Kidney (tissue), 22 donors: ENCODE measurements at places on chromosomes 7 and 10. TPM values are rescaled to one million over a fixed set of nuclear protein-coding genes. Genes with fewer than 3 reads are reported as not detected.

- DNase-seq = no peak
These were observed 223.0 kb downstream of the ELFN1 start for GRCh38 chr7:1893036-1893435.

- DNase-seq = peak; percentile 32
These were observed 9.5 kb upstream of the ASB4 start for GRCh38 chr7:95476072-95476847.

DNA sequence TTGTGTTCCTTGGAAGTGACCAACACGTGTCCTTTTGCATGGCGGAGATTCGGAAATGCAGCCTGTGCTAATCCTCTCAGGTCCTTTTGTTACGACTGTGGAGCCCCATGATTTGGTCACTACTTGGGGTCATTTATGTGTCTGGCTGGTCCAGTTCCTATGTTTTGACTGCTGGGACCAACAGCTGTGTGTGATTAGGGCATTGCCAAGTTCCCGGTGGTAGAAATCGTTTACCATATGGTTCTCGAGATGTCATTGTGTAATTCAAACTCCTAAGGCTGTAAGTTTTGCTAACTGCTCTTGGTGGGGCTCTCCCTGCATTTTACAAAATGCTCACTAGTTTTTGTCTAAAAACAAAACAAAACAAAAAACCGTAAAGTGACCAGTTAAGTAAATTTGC is 62.0 kb downstream of the CCNY start:
- DNase-seq = no peak

Gene PTCD1
- total RNA-seq = 5.4 TPM

Gene ARID5B
- 77.9 TPM for total RNA-seq

- no peak for DNase-seq
These were observed 79.4 kb downstream of the TMEM178B start for GRCh38 chr7:141153231-141153630.

GRCh38 chr7:11792166-11792565 is 39.8 kb downstream of the THSD7A start:
- DNase-seq = no peak

- no peak for DNase-seq
These were observed 113.5 kb downstream of the MBL2 start for GRCh38 chr10:52659085-52659484.

Gene ITGB8
- 213 TPM for total RNA-seq

GRCh38 chr10:31515819-31516402 is 196.9 kb downstream of the ZEB1 start:
- DNase-seq = no peak

GRCh38 chr7:74082770-74083116 is 861 bp upstream of the LIMK1 start:
- DNase-seq = no peak

DNA sequence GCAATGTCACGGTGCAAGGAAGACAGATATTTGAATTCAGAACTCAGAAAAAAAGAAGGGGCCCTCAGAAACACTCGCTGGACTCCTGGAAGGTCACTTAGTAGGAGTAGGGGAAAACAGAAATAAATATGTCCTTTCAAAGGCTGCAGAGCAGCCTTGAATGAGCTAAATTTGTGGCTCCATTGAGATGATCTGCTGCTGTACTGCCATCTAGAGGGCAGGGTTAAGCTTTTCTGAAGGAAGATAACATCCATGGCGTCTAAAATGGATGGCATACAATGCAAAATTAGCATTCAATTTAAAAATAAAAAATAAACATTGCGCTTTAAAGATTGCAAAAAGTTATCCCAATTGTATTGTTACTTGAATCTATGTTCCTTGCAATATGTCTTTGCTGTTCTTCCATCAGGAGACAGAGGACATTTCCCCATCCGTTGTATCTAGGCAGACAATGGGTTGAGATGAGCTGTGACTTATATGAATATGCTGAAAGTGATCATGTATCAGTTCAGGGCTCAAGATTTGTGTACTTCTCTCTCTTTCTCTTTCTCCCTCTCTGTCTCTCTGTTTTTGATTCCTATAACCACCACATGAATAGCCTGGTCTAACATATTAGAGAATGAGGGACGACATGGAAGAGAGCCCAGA is 642.2 kb downstream of the SH2D4B start:
- no peak for DNase-seq

DNA sequence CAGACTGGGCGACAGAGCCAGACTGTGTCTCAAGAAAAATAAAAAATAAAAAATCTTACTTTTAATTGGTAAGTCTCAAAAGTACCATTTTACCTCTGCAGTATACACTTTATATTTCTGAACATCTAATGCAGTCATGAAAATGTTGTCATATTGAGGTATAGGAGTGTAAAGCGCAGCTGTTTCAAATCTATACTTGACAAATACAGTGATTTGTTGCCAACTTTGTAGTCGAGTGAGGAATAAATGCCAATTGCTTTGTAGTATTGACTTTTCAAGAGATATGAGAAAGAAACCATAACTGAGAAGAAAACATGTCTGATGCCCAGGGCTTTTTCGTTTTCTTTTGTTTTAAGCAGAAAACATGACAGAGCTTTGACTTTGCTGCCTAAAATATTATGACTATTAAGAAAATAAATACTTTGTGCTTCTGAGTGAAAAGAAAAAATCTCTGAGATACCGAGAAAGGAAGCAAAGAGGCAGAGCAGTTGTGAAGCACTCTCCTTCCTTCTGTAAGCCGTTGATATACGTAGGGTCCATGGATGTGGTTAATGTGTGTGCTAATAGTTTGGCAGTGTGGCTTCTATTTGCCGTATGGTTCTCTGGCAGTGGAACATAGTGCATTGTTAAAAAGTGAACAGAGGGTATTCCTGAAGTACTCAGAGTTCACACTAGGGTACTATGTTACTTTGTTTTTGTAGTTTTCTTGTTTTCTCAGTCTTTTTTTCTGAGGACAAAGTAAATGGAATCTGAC is 38.2 kb downstream of the AVL9 start:
- no peak for DNase-seq

Gene UPK3BL2
- total RNA-seq = 21.6 TPM

- no peak for DNase-seq
These were observed 51.3 kb downstream of the MALSU1 start for GRCh38 chr7:23350466-23350865.

Gene C10orf90
- total RNA-seq = not detected

DNA sequence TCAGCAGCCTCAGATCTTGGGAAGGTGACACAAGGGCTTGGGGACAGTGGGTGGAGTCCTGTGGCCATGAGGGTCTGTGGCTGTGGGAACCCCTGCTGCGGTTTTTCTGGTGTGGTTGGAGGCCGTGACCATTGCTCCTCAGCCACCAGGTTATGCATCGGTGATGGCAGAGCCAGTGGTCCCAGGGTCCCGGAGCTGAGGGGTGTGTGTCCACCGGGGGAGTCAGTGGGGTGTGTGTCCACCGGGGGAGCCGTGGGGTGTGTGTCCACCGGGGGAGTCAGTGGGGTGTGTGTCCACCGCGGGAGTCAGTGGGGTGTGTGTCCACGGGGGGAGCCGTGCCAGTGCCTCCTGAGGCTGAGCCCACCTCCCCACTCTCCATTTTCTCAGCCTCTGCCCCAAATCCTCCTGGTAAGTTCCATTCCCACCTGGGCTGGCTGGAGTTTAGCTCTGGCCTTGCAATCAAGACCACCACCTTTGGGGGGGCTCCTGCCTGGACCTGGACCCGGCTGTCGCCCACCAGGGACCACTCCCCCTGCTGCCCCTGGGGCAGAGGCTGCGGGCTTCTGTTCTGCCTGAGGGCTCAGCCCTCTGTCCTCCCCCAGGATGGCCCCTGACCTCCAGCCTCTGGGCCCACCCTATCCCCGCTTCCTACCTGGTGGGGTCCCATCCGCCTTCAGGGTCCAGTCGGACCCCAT is 143.5 kb downstream of the ELFN1 start:
- no peak for DNase-seq

DNA sequence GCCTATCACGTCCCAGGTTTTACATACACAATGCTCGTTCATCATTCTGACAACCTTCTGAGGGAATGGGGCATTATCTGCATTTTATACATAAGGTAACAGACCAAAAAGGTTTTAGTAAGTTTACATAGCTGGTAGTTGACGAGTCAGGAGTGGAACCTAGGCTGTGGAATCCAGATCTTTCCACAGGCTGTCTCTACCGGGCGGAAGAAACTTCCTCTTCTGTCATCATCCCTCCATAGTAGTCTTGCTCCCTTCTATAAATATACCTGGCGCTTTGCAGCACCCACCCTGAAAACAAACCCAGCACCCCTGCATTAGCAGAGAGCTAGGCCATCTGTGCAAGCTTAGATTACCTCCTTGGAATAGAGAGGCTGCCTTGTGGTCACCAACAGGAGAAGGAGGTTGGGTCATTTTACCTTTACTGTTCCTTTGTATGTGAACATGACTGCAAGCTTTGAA is 1.3 kb downstream of the TSPAN13 start:
- DNase-seq = no peak

DNA sequence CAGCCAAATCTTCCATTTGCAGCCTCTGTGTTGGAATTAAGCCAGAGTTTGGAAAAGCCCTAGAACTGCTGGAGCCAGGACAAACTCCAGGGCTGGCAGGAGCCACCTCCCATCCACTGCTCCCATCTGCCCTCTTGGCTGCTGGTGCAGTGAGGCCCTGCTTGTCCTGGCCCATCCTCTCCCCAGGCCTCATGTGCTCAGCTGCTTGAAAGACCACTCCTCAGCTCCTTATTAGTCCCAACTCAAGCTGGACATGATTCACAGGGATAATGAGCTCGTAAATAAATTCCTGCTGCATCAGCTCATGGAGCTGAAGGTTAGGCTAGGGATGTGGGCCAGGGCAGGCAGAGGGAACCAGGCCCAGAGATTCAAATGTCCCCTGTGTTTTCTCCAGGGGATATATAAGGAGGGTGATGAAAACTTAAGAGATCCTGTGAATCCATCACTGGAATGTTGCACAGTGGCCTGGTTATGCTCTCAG is 282.8 kb downstream of the RPS24 start:
- no peak for DNase-seq

DNA sequence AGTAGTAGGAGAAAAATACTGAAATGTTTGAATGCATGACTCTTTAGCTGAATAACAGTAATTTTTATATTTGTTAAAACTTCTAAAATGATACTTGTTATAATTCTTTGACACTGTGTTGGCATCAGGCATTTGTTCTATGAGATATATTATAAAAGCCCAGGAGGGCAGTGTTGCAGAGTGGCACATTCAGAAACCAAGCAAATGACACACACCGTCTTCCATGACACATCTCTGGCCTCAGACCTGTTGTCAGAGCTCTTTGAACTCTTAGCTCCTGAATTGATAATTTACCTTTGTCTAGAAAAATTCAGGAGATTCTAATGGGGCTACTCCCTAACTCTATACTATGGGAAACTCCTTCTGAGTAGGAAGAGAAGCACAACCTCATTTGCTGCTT is 62.4 kb upstream of the MDFIC start:
- DNase-seq = no peak

- DNase-seq = no peak
These were observed 122.9 kb upstream of the LYZL2 start for GRCh38 chr10:30752481-30752881.

GRCh38 chr7:118753479-118753878 is 529.0 kb downstream of the ANKRD7 start:
- DNase-seq = no peak

- DNase-seq = peak; percentile 62
These were observed 2.9 kb downstream of the DEPP1 start for GRCh38 chr10:44975431-44976331.

GRCh38 chr10:11209830-11210181 is 192.1 kb downstream of the CELF2 start:
- DNase-seq = peak; percentile 42

DNA sequence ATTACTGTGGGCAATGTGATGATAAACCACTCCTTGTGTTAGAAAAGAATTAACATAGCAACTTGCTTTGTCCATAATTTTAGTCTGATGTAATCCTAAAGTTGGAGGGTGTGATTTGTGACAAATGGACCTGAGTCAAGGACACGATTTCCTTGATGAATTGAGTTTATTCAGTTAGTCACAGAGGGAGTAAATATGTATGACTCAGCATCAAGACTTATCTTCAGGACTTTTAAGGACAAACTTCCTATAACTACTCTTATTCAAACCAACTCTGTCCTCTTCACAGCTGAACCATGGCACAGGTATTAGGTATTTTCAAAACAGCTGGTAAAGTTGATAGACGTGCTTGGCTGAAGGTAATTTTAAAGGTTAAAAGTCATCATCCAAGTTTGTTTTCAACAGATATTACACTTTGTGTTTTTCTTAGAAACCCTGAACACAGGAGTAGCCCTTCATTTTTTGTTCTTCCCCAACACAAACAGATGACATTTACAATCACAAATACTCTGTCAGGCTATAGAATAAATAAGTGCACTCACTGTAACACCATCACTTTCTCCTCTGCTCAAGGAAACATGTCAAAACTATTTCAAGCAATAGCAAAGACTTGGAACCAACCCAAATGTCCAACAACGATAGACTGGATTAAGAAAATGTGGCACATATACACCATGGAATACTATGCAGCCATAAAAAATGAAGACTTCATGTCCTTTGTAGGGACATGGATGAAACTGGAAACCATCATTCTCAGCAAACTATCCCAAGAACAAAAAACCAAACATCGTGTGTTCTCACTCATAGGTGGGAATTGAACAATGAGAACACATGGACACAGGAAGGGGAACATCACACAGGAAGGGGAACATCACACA is 54.5 kb downstream of the COA1 start:
- DNase-seq = no peak

GRCh38 chr10:110414548-110415309 is 83.0 kb upstream of the DUSP5 start:
- DNase-seq = peak; percentile 88

Gene AEBP1
- total RNA-seq = 164 TPM

DNA sequence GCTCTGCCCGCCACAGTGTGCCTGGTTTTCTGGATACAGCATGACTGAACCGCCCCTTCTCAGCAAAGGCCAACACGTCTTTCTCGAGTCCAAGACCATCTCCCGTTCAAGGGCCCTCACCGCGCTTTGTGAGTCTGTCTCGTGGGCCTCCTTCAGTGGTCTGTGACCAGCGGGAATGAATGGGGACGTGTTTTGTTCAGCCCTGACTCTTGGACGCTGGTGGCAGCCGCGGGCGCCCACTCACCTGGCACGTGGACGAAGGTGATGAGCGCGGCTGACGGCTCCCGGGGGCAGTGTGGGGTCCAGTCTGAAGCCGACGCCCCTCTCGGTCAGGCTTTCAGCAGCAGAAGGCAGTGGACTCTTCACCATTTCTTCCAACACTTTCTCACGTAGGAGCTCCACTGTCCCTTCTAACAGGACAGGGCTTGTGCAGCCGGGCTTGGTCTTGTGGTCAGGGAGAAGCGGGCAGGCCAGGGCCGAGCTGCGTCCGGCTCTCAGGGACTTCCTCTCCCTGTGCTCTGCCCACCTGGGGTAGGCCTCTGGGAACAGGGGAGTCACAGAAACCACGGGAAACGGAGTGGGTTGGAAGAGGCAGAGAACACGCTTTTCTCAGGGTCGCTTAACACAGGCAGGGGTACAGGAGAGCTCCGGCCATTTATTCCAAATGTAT is 30.4 kb downstream of the AMZ1 start:
- no peak for DNase-seq

Gene TMEM176B
- total RNA-seq = 345 TPM

GRCh38 chr10:122294511-122295450 is 23.7 kb downstream of the BTBD16 start:
- no peak for DNase-seq
